NCI-H82 (cell line): ENCODE measurements at places on chromosomes 2 and 18.

GRCh38 chr18:45197526-45197970 is 417.7 kb upstream of the SLC14A2 start:
- DNase-seq, result no peak

- no peak for DNase-seq
Measured at GRCh38 chr2:16911746-16912145, 246.1 kb upstream of the CYRIA start.

GRCh38 chr2:225995796-225996461 is 596.4 kb downstream of the NYAP2 start:
- no peak for DNase-seq

DNA sequence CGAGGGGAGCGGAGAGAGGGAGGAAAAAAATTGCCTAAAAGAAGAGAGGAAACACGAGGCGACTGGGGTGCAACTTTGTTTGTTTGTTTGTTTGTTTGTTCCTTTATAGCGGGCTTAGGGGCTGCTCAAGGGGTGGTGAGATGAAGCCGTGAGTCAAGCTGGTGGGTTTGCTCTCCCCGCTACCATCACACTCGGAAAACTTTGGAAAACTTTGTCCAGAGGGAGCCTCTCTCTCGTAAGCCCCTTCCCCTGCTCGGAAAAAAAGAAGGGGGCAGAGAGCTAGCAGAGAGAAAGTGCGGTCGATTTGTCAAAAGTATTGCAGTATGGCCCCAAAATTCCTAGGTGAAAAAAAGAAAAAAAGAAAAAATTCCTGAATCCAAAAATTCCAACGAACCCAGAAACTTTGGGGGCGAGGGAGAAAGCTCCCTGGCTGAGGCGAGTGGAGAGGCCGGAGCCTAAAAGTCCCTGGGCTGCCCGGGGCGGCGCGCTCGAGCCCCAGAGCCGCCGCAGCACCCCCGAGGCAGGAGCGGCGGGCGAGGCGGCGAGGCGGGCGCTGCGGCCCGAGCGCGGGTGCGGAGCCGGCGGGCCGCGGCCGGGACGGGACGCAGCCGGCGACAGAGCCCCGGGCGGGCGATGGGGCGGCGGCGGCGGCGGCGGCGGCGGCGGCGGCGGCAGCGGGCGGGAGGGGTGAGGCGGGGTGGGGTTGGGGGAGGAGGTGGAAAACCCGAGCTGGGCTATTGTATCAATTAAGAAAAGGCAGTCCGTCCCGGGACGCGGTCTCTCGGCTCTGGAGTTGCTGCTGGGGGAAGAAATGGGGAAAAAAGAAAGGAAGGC is 558 bp upstream of the CYP26B1 start:
- no peak for DNase-seq

DNA sequence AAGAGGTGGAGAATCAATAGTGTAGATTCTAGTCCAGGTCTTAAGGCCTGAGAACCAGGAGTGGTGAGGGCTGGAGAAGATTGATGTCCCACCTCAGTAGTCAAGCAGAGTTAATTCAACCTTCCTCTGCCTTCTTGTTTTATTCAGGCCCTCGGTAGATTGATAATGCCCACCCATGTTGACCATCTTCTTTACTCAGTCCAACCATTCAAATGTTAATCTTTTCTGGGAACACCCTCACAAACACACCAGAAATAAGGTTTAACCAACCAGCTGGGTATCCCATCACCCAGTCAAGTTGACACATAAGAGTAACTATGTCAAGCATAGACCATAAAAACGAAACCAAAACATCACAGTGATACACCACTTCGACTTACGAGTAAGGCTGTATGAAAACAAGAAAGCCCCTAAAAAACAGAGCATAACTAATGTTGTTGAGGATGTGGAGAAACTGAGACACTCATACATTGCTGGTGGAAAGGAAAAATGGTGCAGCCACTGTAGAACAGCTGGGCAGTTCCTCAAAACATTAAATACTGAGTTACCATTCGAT is 57.5 kb downstream of the SLC35F5 start:
- no peak for DNase-seq

DNA sequence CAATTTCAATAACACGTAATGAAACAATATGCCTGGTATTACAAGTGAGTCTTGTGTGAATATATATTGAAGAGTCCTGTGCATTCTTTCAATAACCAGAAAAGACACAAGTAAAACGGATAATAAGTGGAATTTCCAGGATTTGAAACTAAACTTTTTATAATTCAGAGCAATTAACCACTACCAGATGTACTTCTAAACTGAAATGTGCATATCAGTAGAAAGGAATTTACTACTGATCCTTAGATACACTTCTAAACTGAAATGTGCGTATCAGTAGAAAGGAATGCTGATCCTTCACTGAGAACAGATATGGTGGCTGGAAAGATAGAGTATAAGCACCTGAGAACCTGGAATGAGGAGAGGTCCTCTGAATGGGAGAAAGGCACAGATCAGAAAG is 470.9 kb upstream of the SPHKAP start:
- DNase-seq, result no peak

DNA sequence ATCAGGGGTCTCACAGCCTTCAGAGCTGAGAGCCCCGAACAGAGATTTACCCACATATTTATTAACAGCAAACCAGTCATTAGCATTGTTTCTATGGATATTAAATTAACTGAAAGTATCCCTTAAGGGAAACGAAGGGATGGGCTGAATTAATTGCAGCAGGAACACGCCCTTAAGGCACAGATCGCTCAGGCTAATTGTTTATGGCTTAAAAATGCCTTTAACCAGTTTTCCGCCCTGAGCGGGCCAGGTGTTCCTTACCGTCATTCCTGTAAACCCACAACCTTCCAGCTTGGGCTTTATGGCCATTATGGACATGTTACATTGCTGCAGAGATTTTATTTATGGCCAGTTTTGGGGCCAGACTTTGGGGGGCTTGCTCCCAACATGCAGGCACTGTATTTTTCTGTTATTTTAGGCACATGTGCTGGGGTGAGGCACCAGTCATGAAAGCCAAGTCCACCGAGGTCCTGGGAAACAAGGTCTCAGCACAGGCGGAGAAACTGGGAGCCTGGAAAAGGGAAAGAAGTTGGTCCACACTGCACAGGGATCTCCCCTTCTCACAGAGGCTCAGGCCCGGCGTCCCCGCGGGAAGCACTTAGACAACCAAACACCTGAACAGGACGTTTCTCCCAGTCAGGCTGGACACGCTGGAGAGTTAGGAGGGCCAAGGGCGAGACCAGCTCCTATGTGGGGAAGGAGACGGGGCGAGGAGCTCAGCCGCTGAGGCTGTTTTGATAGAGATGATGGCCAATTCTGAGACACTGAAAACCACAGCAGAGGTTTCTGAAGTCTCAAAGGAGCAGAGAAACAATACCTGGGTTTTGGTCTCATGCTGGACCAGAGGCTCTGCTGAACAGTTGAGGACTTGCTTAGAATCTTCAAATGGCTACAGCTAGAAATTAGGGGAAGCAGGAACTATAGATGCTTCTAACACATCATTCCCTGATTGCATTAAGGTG is 86.7 kb downstream of the TMEM18 start:
- no peak for DNase-seq

DNA sequence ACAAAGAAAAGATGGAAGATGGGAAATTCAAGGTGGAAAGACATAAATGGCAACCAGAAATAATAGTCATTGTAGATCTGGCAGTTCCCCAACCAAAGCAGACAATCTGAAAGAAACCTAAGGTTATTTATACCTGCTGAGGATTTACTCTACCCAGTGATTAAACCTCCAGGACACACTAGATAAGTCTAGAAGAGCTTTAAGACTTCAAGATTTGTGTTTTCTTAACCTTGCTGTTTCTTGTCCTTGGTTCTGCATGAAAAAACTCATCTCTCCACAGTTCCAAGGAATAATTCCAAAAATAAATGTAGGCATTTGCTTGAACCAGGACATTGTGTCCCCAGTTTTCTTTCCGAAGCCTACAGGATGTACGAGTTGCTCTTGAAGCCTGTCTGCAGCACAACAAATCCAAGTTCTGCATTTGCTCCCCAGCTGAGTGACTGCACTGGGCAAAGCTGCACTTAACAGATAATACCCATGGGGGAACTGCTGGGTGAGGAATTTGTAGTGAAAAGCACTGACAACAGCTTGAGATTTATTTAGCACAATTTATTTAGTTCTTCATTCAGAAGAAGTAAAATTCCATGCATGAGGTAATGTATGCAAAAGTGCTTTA is 19.8 kb downstream of the DTNA start:
- no peak for DNase-seq

- DNase-seq, result no peak
Measured at GRCh38 chr2:154457286-154457685, 241.2 kb upstream of the KCNJ3 start.

GRCh38 chr18:31603315-31603714 is 11.6 kb downstream of the TTR start:
- DNase-seq, result no peak

- DNase-seq, result no peak
Measured at GRCh38 chr2:11420190-11420589, 45.8 kb downstream of the E2F6 start.

- peak; percentile 48 for DNase-seq
Measured at GRCh38 chr18:40949114-40949950, 1005.7 kb upstream of the PIK3C3 start.

GRCh38 chr2:204628926-204629712 is 83.8 kb downstream of the PARD3B start:
- DNase-seq, result no peak

GRCh38 chr2:179558010-179558934 is 293.6 kb upstream of the SESTD1 start:
- DNase-seq, result no peak

GRCh38 chr2:101718993-101719571 is 21.6 kb downstream of the MAP4K4 start:
- no peak for DNase-seq

GRCh38 chr2:39778233-39778632 is 825 bp downstream of the THUMPD2 start:
- DNase-seq, result peak; percentile 32

GRCh38 chr2:31089645-31090044 is 48.6 kb downstream of the GALNT14 start:
- peak; percentile 13 for DNase-seq

DNA sequence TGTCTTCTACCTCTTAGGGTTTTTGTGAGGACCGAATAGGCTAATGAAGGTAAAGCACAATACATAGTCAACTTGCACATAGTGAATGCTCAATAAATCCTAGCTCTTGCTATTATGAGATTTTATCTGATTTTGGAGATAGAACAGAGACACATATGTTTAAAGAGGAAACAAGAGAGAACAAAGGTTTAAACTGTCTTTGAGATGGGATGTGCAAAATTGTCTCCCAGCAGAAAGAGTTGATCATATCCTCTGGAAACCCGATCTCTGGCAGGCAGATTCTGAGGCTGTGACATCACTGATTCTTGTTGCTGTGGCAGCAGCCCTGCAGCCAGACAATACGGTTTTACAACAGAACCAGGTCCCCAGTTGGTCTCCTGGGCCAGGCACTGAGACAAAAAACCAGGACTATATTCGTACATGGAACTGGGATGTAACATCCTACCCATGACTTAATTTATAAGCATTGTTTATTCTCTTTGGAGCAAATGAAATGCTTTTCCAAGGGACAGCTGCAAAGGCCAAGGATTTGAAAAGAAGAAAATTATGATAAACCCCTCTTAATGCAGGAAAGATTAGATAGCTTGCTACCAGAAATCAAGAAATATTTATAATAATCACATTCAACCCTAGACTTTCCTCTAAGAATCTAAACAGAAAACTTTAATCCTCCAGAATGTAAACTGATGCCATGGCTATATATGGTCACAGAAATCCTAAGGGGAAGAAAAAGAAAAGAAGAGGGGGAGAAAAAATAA is 80.2 kb downstream of the SLC8A1 start:
- DNase-seq, result peak; percentile 68

DNA sequence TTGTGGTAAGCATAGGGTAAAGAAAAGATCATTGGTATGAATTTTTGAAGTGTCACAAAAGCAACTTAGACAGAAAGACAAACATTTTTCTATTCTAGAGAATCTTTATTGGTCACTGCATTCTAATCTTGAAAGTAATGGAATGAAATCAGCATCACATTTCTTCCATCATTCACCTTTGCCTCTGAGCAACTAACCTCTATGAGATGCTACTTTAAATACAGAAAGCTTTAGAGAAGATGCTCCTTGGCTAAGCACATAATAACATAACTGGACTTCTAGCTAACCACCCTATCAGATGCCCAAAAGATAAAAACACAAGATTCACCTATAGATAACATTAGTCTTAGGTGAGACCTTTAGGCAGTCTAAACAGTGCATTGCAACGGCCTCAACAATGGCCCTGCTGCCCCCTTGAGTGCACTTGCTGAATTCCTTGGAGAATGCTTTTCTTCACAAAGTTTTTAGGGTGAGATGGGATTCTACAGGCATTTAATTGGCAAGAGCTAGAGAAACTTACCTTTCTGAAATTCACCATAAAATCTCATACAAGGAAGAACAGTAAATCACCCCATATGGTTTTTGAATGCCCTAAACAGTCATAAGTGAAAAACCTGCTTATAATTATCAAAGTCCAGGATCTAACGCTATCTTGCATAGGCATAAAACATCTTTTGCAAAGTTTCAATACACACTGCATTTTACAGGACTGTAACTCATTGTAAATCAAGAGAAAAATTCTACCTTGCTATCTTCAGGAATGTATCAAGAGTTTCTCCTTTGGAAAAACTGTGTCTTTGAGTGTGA is 791.3 kb upstream of the CHAC2 start:
- DNase-seq, result peak; percentile 53

GRCh38 chr2:143083636-143084035 is 45.6 kb upstream of the ARHGAP15 start:
- no peak for DNase-seq

- no peak for DNase-seq
Measured at GRCh38 chr18:8526332-8526731, 82.9 kb upstream of the RAB12 start.

DNA sequence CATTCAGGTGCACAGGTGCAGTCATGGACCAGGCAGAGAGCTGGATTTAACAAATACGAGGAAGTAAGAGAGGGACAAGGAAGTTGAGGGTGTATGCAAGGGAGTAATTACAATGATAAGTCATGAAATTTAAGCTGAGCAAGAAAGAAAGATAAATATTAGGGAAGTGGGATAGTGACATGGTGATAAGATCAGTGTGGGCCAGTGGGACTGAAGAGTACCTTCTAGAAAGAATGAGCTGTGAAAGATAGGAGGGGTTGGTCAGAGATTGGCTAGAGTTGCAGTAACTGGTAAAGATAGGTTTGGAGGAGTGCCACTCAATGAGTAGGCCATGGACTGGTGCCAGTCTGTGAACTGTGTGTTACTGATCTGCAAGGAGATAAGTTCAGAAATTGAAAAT is 200.8 kb upstream of the SIX3 start:
- DNase-seq, result no peak

- peak; percentile 5 for DNase-seq
Measured at GRCh38 chr2:8472545-8473323, 209.1 kb upstream of the ID2 start.

DNA sequence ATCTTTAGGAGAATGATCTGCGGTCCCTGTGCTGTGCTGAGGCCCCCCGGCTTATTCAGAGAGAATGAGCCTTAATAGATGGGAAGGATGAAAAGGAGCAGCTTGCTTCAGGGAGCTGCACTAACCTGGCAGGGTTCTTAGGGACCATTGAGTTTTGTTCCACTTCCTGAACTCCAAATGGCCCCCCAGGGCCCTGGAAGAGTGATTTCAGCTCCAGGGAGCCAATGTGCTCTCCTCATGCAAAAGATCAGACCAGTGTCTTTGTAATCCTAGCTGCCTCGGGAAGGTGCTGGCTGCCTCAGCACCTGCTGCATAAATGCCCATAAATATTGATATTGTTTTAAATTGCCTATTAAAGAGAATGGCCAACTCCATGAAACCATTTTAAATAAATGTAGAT is 210.2 kb downstream of the NCK2 start:
- DNase-seq, result peak; percentile 51

- no peak for DNase-seq
Measured at GRCh38 chr2:218642121-218642656, 17.2 kb downstream of the ZNF142 start.

- no peak for DNase-seq
Measured at GRCh38 chr2:158664987-158665386, 130.1 kb upstream of the DAPL1 start.
